ENCODE measurements at places on chromosomes 7 and 10.

DNA sequence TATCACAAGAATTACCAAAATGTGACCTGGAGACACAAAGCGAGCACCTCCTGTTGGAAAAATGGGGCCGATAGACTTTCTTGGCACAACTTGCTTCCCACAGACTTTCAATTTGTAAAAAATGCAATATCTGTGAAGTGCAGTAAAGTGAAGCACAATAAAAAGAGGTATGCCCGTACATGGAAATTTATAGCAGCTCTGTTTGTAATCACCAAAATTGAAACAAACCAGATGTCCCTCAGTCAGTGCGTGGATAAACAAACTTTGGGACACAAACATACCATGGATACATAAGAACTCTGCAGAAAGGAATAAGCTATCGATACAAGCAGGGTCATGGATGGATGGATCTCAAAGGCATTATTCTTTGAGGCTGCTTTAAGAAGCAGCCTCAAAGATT is 33.6 kb downstream of the ARID5B start:
- DNase-seq: no peak

DNA sequence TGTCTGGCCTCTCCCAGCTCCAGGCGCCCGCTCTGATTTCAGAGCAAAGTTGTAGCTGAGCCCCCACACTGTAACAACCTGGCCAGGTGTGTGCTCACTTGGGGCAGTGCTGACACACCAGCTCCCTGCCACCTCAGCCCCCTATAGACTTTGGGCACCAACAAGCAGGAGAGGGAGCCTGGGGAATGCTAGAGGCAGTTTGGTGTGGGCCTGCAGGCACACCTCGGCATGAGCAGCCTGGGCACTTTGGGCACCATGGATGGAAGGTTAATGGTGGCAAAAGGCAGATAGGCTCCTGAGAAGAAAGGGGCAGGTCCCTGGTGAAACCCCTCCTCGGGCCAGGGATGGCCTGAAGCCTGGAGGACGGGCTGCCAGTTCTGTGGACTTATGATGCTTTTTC is 212.7 kb upstream of the GNAI1 start:
- no peak for DNase-seq

DNA sequence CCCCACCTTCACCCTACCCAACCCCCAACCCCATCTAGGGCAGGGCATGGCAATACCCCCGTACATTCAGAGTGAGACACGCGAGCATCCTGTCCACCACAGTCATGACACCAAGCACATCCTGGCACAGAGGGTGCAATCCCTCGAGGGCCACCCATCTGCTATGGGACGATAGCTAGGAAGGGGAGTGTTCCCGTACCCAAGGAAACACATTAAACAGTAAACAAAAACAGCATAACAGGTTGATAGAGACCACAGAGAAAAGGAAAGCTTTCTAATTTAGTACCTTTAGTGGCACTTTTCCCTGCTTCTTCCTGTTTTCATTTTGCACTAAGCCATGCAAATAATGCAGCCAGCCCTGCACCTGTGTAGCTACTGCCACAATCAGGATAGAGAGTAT is 2.3 kb upstream of the SMKR1 start:
- DNase-seq: no peak

DNA sequence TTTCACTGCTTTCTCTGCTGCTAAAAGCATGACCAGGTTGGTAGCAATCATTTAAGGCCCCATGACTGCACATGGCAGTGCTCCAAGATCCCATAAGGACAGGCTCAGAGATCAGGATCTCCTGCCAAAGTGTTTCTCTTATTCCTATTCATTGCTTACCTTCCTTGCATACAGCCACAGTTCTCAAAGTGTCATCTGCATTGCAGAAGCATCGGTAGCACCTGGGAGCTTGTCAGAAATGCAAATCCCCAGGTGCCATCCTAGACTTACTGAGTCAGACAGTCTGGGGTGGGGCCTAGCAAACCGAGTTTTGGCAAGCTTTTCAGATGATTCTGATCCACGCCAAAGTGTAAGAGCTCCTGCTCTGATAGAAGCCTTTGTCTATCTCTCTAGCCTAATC is 489.0 kb upstream of the AUTS2 start:
- no peak for DNase-seq

- DNase-seq: no peak
Measured at GRCh38 chr7:5360451-5360850, 63.2 kb downstream of the TNRC18 start.

DNA sequence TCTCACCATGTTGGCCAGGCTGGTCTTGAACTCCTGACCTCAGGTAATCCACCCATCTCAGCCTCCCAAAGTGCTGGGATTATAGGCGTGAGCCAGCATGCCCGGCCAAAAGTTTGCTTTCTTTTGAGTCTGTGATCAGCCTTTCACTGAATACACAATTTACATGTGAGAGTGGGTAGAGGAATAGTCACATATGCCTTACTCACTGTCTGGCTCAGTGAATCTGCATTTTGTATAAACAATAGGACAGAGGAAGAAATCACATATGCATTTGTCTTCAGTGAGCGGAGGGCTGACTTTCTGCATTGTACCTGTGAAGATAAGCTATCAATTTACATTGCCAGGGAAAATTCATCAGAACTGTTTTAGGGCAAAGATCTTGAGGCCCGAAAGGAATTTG is 2.5 kb upstream of the TECPR1 start:
- DNase-seq: no peak

DNA sequence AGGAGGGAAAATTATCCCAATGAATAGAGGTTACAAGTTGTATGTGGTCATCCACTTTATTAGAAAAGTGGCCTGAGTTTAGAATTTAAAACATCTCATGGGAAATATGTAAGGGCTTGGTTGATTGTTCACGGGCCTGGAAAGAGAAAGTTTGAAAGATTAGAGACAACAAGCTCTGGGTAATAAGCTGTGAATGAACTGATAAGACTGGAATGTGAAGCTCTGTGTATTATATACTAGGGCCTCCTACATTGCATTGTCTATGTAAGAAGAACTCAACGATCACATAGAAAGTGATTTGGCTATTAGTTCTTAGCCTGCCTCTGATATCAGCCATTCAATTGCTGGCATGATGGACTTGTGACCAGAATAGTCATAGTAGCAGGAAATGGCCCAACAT is 199.2 kb upstream of the MAGI2 start:
- no peak for DNase-seq

GRCh38 chr10:119691726-119692125 is 34.1 kb upstream of the INPP5F start:
- DNase-seq: no peak

DNA sequence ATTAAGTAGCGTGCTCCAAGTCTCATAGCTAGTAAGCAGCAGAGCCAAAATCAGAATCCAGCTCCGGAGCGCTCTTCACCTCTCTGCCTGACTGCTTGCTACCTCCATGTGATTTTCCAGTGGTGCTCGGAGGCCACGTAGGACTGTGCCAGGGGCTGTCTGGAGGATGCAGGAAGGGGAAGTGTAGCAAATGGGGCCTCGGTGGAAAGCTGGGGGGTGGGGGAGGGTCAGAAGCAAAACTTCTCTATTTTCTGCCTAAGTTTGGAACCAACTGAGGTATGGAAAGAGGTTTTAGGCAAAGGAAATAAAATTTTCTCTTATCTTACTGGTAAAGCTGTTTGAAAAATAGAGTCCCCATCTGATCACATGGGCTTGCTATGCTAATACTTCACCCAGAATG is 108.7 kb downstream of the TBXAS1 start:
- DNase-seq: no peak

- no peak for DNase-seq
Measured at GRCh38 chr7:46658281-46658680, 737.2 kb upstream of the IGFBP3 start.

Data from activated CD8-positive, alpha-beta memory T cell treated with anti-CD3 and anti-CD28 coated beads, Interleukin-2, amount 50 U/mL, for 4 hours (primary cell).